SIG-M5 (cell line): ENCODE measurements at places on chromosomes 6 and 20.
A peak's percentile ranks its signal among the peaks of the same experiment; 100 is the strongest.

DNA sequence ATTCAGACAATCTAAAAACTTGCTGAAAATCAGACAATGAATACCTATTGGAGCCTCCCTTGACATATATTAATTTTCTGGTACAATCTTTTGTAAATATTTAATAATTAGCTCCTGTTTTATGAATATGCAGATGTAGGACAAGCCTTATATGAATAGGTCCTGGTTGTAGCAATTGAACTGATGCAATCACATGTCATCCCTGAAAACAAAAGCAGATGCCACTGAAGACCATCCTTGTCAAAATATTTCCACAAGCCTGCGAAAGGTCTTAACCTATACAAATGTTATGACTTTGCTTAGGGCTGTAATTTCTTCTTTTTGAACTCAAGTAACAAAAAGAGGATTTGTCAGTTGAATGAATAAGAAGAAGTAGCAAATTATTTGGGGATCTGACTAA is 722.1 kb downstream of the EYS start:
- no peak for DNase-seq

- no peak for DNase-seq
These were observed 240.9 kb downstream of the PHACTR1 start for GRCh38 chr6:12957321-12958051.

GRCh38 chr6:19988555-19988954 is 151.4 kb downstream of the ID4 start:
- no peak for DNase-seq

DNA sequence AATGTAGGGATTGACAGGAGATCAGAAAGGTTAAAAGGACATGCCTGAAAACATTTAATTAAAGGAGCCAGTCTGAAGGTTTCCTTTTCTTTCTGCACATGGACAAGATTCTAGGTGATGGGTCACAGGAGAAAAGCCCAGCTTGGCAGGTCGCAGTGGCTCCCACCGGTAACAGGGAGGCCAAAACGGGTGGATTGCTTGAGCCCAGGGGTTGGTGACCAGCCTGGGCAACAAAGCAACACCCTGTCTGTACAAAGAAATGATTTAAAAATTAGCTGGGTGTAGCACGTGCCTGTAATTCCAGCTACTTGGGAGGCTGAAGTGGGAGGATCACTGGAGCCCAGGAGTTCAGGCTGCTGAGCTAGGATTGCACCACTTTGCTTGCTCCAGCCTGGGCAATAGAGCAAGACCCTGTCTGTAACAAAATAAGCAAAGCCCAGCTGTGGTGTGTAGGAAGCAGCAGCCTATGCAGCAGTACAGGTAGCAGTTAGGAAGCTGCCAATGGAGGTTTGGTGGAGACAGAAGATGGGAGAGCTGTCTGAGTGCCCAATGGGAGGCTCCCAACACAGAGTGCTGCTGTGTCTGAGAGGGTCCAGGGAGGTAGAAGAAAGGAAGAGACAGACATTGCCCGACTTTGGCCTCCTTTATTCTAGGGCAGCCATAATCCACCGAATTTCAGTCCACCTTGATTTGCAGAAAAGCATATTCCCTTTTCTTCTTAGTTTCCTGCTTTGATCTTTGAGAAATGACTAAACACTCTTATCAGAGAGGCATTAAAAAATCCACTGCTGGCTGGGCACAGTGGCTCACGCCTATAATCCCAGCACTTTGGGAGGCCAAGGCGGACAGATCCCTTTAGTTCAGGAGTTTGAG is 7.1 kb upstream of the AP5S1 start:
- no peak for DNase-seq

DNA sequence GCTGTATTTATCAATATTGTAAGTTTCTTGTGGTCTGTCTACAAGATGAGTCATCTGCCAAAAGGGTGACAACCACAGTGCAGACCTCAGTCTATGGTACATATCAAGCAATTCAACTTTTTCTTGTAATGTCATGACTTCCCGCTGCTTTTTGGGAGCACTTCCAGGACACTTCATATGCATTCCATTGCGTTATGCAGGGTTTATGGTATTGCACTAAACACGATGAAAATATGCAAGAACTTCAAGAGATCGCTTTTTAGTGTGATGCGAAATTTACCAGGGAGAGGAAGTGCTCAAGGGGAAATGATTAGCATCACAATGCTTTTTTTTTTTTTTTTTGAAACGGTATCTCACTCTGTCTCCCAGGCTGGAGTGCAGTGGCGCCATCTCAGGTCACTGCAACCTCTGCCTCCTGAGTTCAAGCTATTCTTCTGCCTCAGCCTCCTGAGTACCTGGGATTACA is 166.5 kb downstream of the TFAP2A start:
- DNase-seq: peak; percentile 8

- no peak for DNase-seq
These were observed 7.1 kb upstream of the AFDN start for GRCh38 chr6:167819576-167819975.

- no peak for DNase-seq
These were observed 32.6 kb downstream of the MYT1 start for GRCh38 chr20:64196847-64197306.

- no peak for DNase-seq
These were observed 51.5 kb upstream of the EPB41L1 start for GRCh38 chr20:36102809-36103596.

GRCh38 chr6:30344868-30345671 is at the start of gene RPP21:
RPP21 (plus strand) TSS chr6:30345156; CDS start chr6:30345172, 16 bp downstream.
- DNase-seq: no peak

- DNase-seq: no peak
These were observed 151.7 kb downstream of the SOD2 start for GRCh38 chr6:159541296-159541695.

DNA sequence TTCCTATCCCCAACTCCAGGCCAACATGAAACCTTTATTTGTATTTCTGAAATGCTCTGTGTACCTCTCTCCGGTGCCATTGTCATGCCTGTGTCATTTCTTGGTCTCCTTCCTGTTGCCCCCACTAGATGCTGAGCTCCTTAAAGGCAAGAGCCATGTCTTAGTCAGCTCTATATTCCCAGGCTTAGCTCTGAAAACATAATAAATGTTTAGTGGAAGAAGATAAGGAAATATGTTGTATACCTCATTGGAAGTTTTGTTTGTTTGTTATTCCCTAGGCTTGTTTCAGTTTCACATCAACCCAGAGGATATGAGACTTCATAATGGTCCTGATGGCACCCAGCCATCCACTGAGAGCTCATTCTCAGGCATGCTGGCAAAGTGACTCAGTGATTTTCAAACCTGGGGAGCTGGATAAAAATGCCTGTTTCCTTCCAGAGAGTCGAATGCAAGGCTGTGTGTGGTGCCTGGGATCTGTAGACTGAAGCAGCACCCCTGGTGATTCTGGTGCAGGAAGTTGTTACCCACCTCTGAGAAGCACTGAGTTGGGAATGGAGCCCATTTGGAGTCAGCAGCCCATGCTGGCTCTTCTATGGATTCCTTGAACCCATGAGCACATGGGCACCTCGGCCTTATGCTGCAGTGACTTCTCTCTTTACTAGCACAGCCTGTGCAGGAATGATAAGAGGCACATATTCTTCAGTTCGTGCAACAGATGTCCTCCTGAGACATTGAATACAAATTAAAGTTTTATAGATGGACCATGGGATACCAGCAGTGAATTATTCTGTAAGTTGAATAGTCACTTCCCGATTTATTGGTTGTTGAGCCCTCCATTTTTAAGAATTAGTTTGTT is 205.2 kb downstream of the FARS2 start:
- no peak for DNase-seq

DNA sequence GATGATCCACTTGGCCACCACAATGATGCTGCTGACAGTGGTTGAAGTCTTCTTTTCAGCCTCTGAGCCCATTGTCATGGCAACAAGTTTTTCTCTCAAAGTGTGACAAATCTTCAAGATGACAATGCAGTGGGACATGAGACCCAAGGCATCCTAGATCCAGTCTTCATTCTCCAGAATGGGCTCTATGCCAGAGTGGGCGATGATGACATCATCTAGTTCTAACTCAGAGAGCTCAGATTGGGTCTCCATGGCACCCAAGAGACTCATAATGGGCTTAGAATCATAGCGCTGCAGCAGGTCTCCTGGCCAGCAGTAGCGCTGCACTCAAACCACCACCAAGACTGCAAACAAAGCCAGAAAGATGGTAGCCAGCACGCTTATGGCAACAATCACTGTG is 973.6 kb downstream of the EYS start:
- no peak for DNase-seq

GRCh38 chr20:51020657-51021056 is 2.2 kb downstream of the KCNG1 start:
- no peak for DNase-seq

DNA sequence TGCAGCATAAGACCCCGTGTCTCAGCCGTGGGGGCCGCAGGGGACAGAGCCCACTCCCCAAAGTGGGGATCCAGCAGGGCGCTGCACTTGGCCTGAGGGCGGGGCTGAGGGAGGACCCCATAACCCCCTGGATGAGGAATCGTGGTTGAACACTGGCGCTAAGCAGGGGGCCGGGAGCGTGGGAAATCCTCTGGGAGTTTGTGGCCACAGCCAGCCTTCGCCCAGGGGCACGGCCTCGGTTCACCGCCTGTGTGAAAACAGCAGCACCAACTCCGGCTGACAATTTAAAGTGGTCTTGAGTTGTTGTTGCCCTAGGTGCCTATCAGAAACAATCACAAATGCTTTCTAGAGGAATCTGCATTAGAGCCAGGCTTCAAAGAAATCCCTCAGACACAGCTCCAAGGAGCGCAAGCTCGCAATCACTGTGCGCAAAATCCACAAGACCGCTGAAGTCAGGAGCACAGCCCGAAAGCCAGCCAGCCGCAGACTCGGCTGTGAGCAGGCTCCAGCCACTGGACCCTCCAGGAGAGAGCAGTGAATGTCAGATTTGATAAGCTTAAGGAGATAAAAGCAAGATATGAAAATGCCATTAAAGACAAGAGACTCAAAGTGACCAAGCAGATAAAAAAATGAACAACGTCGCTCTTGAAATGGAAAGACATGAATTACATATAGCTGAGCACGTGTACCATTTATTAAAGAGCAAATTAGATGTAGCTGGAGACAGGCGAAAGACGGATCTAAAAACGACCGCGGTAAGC is 10.9 kb upstream of the RPS6KA2 start:
- DNase-seq: no peak

DNA sequence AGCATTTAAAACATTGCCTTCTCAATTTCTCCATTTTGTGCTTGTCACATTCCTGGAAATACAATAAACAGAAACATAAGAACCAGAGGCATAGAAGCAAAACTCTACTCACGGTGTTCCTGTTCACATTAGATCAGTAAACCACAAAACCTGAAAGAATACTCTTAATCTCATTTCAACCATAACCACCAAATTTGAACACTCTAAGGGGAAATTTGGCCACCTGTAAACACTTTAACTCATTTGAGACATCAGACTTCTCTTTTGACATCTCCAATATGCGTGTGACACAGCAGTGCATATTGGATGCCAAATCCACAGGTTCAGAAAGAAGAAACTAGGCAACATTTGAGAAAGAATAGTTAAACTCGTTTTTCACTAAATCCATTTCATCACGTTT is 153.8 kb upstream of the IRAK1BP1 start:
- DNase-seq: no peak

DNA sequence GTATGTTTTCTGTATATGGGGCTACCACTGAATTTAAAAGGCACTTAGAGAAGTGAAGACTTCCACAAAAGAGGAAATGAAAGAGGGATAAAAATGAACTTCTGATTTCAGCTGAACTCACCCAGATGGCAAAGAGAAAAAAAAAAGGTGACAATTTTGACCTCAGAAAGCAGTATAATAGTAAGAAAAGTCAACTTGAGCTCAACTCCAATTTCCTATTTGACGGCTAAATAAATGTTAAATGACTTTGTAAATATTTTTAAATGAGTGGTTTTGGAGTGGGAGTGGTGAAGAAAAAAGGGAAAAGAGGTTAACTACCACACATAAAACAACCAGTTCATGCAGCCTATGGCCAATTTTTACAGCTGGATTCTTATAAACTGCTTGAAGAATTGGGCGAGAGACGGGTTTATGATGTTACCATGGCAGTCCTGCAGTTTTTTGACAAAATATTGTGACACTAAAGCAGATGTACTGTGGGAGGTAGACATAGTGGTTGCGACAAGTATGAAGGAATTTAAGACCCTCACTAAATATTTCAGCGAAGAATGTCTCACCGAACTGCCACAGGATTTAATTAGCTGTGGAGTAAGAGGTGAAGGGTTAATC is 49.8 kb upstream of the ADTRP start:
- peak; percentile 8 for DNase-seq

DNA sequence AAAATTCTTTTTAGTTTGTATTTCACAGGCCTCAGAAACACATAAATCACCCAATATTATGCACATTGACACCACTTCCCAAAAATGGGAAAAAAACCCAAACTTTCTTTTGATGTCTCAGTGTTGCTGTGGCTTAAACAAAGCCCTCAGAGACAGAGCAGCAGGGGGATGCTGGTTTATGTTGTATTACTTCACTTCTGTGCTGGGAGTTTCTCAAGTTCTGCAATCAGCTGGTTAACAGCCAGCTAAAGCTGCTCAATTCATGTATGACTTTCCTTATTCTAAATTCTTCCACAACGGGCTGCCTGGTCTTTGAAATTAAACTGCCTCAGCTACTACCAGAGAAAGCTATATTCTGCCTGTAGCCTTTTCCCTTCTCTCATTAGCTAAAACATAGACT is 5.6 kb downstream of the FILIP1 start:
- DNase-seq: no peak

GRCh38 chr6:70860045-70860444 is 96.8 kb downstream of the B3GAT2 start:
- DNase-seq: no peak
